B cell (primary cell): ENCODE measurements at places on chromosomes 1 and 21. TPM values are rescaled to one million over a fixed set of nuclear protein-coding genes. Genes with fewer than 3 reads are reported as not detected.

DNA sequence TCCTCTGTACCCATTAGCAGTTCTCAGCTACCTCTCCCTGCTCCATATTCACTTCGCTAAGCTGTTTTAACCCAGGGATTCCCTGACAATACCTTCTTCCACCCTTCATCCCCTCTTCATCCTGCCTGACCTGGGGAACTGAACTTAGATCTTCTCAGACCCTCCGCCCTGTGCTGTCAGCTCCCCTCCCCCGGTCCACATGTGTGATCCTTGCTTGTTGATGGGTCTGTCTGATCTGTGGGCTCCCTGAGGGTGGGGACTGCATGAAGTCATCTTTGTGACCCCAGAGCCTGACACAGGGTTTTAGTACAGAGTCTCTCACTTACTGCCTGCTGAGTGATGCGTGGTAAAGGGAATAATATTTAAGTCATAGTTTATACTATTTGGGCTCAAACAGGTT, 11.8 kb downstream of the CHAF1B start:
- H3K4me3 ChIP-seq = no peak overlapping the region
- no peaks in the 10 kb centered on the region for H3K27me3 ChIP-seq
- H3K27ac ChIP-seq = no peak overlapping the region
- H3K4me1 ChIP-seq = no peaks in the 10 kb centered on the region
- DNase-seq = no peak
- H3K36me3 ChIP-seq = no peaks in the 10 kb centered on the region

GRCh38 chr1:30846587-30846986, 62.0 kb downstream of the SDC3 start:
- no peak overlapping the region for H3K4me3 ChIP-seq
- DNase-seq = no peak
- H3K36me3 ChIP-seq = no peaks in the 10 kb centered on the region
- no peak overlapping the region for H3K27ac ChIP-seq

DNA sequence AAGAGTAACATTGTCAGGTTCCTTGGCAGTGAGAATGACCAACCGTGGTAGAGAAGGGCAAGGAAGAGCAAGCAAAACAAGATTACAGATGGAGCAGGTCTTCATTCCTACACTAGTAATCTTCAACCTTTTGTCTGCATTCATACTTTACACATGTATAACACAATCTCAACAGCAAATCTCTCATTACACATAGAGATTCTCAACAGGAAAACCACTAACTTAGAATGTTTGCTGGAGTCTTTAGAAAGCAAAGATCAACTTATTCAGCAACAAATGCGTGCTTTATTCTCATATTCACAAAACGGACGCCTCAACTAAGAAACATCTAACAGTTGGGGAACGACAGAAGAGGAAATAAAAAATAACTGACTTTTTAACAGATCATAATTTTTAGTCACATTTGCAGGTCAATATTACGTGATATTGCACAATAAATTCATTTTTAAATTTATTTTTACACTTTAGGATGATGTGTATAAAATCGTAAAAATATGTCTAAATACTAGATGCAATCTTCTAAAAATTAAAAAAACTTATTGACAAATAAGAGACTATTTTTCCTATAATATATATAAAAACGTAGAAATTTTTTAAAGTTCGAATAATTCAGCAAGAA, 82.9 kb downstream of the ARID4B start:
- no peak overlapping the region for H3K4me3 ChIP-seq
- DNase-seq = no peak
- H3K4me1 ChIP-seq = no peaks in the 10 kb centered on the region
- no peak overlapping the region for H3K27ac ChIP-seq

DNA sequence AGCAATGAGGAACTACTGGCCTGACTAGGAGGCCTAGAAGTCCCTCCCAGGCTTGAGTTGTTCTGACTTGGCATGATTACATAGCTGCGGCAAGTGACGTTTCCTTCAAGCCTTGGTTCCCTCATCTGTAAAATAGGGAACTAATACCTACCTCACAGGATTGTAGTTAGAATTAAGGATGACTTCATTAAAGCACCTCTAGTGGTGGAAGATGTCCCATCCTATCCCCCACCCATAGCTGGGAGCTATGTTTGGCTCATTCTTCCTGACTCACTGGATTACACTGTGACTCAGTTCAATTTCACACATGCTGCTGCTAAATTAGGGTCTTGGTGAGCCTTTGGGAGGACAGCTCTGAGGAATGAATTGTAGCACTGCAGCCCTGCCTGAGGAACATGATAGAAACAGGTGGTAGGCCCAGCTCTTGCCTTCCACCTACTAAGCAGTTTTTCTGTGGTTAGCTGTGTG, 6.0 kb upstream of the SHISA4 start:
- H3K36me3 ChIP-seq = no peaks in the 10 kb centered on the region
- H3K4me3 ChIP-seq = no peak overlapping the region
- peak; percentile 75 for DNase-seq

GRCh38 chr1:245776694-245777332, 622.0 kb downstream of the KIF26B start:
- DNase-seq = no peak
- H3K27me3 ChIP-seq = no peaks in the 10 kb centered on the region
- H3K4me1 ChIP-seq = no peaks in the 10 kb centered on the region

DNA sequence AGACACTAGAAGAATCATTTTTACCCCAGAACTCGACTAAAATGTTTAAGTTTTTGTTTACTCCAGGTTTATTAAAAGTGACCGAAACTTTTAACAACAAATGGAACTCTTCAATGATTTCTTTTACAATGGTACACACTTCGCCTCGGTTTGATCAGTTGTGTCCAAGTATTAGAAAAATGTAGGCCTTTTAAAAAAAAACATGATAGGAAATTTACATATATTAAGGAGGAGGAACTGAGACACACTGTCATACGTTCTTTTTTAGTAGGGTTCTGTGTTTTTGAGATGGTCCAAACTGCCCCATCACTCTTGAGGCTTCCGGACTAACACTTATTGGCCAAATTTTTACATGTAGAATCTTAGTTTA, 1.3 kb downstream of the PRDM2 start:
- DNase-seq = peak; percentile 82
- peaks cover 8% of the 10 kb centered on the region for H3K36me3 ChIP-seq
- peak overlapping the region; percentile 86 for H3K4me3 ChIP-seq
- H3K27ac ChIP-seq = peak overlapping the region; percentile 95
- H3K27me3 ChIP-seq = no peaks in the 10 kb centered on the region

DNA sequence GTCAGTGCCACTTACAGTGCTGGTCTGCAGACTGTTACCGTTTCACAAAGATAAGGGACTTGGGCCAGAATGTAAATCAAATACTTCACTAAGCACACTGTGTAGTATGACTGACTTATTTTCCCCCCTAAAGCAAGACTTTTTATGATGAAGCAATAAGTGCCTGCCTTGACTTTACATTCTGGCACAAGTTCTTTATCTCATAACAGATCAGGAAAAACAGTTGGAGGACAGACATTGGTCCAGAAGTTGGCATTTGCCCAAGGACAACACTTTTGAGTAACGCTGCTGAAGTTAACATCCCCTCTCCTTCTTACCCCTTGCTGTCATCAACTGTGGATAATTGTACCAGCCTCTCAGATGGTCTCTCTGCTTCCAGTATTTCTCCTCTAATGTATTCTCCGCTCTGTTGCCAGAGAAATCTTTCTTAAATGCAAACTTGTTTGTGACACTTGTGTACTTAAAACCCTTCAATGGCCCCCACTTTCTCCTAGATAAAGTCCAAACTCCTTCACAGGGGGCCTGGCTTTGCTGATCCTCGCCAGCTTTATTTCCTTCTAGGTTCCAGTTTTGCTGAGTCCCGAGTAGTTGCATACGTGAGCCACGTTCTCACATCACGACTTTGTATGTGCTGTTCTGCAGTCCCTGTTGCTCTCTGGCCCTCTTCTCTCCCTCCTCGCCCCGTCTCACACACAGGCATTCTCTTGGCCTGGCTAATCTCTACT, 45.7 kb downstream of the S1PR1 start:
- H3K36me3 ChIP-seq = no peaks in the 10 kb centered on the region
- no peaks in the 10 kb centered on the region for H3K27me3 ChIP-seq
- no peak for DNase-seq
- no peak overlapping the region for H3K27ac ChIP-seq

- no peaks in the 10 kb centered on the region for H3K4me1 ChIP-seq
- no peaks in the 10 kb centered on the region for H3K36me3 ChIP-seq
- H3K27me3 ChIP-seq = no peaks in the 10 kb centered on the region
- no peak overlapping the region for H3K4me3 ChIP-seq
These were observed 178.3 kb downstream of the TRABD2B start for GRCh38 chr1:47818682-47819573.

GRCh38 chr1:27885621-27886352, 13.4 kb downstream of the THEMIS2 start:
- DNase-seq = no peak
- peak overlapping the region; percentile 52 for H3K27ac ChIP-seq
- no peak overlapping the region for H3K4me3 ChIP-seq

GRCh38 chr1:150688763-150689162, 8.2 kb downstream of the GOLPH3L start:
- peaks cover 9% of the 10 kb centered on the region for H3K36me3 ChIP-seq
- peaks cover 8% of the 10 kb centered on the region for H3K4me1 ChIP-seq
- no peaks in the 10 kb centered on the region for H3K27me3 ChIP-seq
- H3K4me3 ChIP-seq = no peak overlapping the region

DNA sequence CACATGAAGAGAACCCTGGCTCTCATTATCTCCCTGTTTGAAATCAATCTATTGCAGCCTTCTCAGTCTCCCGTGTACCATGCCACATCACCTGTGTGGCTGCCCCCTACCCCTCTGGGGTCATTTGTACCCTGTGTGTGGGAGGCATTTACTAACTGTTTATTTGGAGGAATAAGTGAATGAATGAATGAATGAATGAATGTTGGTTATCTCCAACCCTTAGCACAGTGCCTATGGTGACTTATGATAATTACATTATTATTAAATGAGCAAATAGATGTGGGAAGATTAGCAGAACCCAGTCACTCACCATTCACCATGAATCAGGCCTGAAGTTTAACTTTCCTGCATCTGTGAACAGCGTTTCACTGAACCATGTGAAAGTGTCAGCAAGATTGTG, 560.8 kb downstream of the MATN1 start:
- no peaks in the 10 kb centered on the region for H3K27me3 ChIP-seq
- no peak for DNase-seq
- no peak overlapping the region for H3K4me3 ChIP-seq
- H3K36me3 ChIP-seq = no peaks in the 10 kb centered on the region
- no peak overlapping the region for H3K27ac ChIP-seq
- H3K4me1 ChIP-seq = no peaks in the 10 kb centered on the region

- H3K4me3 ChIP-seq = no peak overlapping the region
- no peak overlapping the region for H3K27ac ChIP-seq
- H3K4me1 ChIP-seq = peaks cover 14% of the 10 kb centered on the region
These were observed 25.7 kb downstream of the SDC3 start for GRCh38 chr1:30882678-30883388.

DNA sequence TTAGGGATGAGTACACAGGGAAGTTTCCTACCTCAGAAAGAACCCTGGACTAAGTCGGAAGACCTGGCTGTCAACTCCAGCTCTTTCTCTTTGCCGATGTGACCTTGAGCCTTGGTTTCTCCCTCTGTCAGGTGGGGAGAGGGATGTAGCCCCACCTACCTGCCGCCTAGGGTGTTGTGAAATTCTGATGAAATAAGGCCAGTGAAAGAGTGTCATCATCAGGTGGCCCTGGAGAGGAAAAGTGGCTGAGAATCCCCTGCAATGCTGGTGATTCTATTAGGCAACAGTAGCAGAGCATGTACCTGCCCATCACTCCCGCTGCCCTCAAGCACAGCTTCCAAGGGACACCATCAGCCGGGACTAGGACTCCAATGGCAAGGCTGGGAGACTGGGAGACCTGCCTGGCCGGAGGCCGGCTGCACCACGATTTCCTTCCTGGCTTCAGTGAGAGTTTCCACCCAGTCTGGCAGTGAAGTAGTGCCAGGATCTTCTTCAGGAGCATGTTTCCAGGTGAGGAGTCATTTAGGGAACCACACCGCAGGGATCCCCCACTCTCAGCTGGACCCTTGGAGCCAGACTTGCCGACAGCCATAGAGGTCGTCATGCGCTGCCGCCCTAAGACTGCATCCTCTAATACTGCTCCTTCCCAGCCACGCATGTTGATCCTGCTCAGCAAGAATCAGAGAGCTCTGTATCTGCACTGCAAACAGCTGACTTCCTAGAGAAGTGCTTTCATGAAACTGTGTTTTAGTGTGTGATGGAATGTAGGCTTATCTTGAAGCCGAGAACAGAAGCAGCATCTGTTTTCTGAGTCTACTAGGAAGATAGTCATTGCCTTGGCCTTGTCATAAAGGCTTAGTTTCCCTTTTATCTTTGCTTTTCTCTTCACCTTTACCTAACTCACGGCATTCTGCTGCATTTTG, 88.0 kb upstream of the F3 start:
- H3K4me3 ChIP-seq = no peak overlapping the region
- DNase-seq = no peak
- no peaks in the 10 kb centered on the region for H3K27me3 ChIP-seq
- no peak overlapping the region for H3K27ac ChIP-seq
- no peaks in the 10 kb centered on the region for H3K36me3 ChIP-seq
- H3K4me1 ChIP-seq = no peaks in the 10 kb centered on the region

DNA sequence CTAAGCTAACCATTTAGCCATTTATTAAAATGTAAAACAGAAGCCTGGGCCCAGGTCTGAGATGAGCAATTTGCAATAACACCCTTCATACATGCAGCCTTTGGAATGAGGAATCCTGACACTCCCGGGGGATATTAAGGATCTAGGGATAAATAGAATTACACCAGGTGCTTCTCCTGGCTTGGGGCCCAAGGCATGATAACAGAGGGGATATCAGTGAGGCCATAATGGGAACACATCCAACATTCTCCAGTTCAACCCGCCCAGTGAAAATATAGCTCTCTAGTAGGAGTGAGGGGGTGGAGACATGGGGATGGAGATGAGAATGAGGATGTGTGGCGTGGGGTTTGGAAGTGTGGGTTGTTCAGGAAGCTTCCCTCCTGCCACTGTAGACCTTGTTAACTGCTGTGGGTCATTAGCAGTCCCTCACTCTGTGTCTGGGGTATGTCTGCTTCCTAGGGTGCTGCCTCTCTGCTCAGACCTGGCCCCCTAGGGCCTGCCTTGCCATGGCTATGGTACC, 57.9 kb upstream of the KANK4 start:
- H3K36me3 ChIP-seq = no peaks in the 10 kb centered on the region
- H3K27me3 ChIP-seq = no peaks in the 10 kb centered on the region
- no peak for DNase-seq
- no peaks in the 10 kb centered on the region for H3K4me1 ChIP-seq
- H3K4me3 ChIP-seq = no peak overlapping the region

WNT2B gene
- 0.26 and 0.54 TPM in 2 replicates for polyA plus RNA-seq

HSD3B2 gene
- not detected in 2 replicates for polyA plus RNA-seq

LRRC8B gene
- polyA plus RNA-seq = 2.2 and 2.9 TPM in 2 replicates

DHDDS gene
- 20.4 and 21.9 TPM in 2 replicates for polyA plus RNA-seq

DPH5 gene
- 33.0 and 43.4 TPM in 2 replicates for polyA plus RNA-seq
